Progenitor cell of endocrine pancreas (in vitro differentiated cells): ENCODE measurements at places on chromosomes 12 and 14.
A peak's percentile ranks its signal among the peaks of the same experiment; 100 is the strongest.

- H3K4me3 ChIP-seq, result no peak overlapping the region
- H3K27me3 ChIP-seq, result no peaks in the 10 kb centered on the region
- H3K36me3 ChIP-seq, result no peaks in the 10 kb centered on the region
- DNase-seq, result no peak
- no peaks in the 10 kb centered on the region for H3K4me1 ChIP-seq
- H3K27ac ChIP-seq, result no peak overlapping the region
Observed at GRCh38 chr12:38736821-38737220, 168.6 kb downstream of the CPNE8 start.

- DNase-seq, result no peak
- no peak overlapping the region for H3K27ac ChIP-seq
- H3K4me3 ChIP-seq, result no peak overlapping the region
- peaks cover 15% of the 10 kb centered on the region for H3K4me1 ChIP-seq
- H3K36me3 ChIP-seq, result peaks cover 11% of the 10 kb centered on the region
Observed at GRCh38 chr14:103442288-103442687, 57.1 kb downstream of the MARK3 start.

GRCh38 chr12:59827767-59828166 lies 231.9 kb downstream of the SLC16A7 start:
- H3K36me3 ChIP-seq, result no peaks in the 10 kb centered on the region
- H3K4me1 ChIP-seq, result no peaks in the 10 kb centered on the region
- H3K27ac ChIP-seq, result no peak overlapping the region
- H3K27me3 ChIP-seq, result no peaks in the 10 kb centered on the region
- no peak for DNase-seq

- no peak for DNase-seq
- peaks cover 9% of the 10 kb centered on the region for H3K4me1 ChIP-seq
- H3K4me3 ChIP-seq, result no peak overlapping the region
Observed at GRCh38 chr12:95116773-95117172, 43.4 kb upstream of the NR2C1 start.

DNA sequence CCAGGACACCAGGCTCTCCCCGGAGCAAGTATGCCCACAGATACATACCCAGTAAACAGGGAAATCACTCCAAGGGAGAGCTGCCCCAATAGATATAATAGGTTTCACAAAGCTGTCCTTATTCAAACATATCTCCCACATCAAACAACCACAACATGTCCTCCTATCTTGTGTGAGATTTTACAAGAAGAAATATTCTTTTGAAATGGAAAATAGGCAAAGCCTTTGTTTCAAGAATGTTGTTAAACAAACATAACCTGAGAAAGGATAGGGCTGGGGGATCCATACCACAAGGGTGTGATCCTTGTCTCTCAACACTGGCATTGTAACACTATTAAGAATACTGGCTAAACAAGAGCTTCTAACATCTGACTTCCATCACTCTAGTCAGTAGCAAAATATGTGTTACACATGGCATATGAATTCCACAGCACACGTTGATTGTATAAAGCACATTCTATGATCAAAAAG lies 32.9 kb downstream of the LGR5 start:
- peaks cover 3% of the 10 kb centered on the region for H3K4me1 ChIP-seq
- peaks cover 29% of the 10 kb centered on the region for H3K27me3 ChIP-seq
- no peak overlapping the region for H3K4me3 ChIP-seq
- DNase-seq, result no peak
- H3K36me3 ChIP-seq, result no peaks in the 10 kb centered on the region

DNA sequence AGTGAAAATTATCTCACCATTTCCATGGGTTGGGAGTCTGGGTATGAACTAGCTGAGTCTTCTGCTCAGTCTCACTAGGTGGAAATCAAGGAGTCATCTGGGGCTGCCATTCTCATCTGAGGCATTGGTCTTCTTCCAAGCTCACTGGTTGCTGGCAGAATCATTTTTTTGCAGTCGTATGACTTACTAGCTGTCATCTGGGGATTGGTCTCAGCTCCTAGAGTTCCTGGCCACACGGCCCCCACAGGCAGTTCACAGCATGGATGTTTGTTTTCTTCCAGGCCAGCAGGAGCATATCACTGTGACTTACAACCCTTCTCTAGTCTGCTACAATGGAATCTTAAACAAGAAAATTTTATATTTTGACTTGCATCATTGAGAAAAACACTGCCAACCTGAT lies 18.6 kb upstream of the OR10AD1 start:
- H3K27ac ChIP-seq, result no peak overlapping the region
- no peaks in the 10 kb centered on the region for H3K4me1 ChIP-seq
- H3K4me3 ChIP-seq, result no peak overlapping the region
- no peak for DNase-seq
- H3K27me3 ChIP-seq, result peaks cover 20% of the 10 kb centered on the region

DNA sequence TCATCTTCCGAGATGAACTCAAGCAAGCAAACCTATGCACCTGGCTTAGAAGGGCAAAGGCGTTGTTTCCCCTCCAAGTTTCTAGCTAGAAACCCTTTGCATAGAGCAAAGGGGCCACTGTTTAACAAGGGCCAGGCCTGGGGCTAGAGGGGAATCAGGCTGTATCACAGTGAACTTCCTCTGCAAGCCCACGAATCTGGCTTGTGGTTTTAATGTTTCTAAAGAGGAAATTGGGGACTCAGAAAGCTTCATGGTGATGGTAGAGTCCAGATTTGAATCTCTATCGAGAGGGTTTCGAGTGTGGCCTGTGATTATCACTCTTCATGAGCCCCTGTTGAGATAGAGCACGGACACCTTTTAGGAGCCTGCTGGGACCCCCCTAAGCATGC lies 189.9 kb downstream of the VRK1 start:
- no peaks in the 10 kb centered on the region for H3K27me3 ChIP-seq
- H3K36me3 ChIP-seq, result no peaks in the 10 kb centered on the region
- H3K4me1 ChIP-seq, result peaks cover 3% of the 10 kb centered on the region
- DNase-seq, result no peak
- no peak overlapping the region for H3K4me3 ChIP-seq

- no peak overlapping the region for H3K27ac ChIP-seq
- H3K4me3 ChIP-seq, result no peak overlapping the region
- H3K27me3 ChIP-seq, result no peaks in the 10 kb centered on the region
- peaks cover 6% of the 10 kb centered on the region for H3K36me3 ChIP-seq
Observed at GRCh38 chr12:15757553-15758255, 31.5 kb downstream of the EPS8 start.

DNA sequence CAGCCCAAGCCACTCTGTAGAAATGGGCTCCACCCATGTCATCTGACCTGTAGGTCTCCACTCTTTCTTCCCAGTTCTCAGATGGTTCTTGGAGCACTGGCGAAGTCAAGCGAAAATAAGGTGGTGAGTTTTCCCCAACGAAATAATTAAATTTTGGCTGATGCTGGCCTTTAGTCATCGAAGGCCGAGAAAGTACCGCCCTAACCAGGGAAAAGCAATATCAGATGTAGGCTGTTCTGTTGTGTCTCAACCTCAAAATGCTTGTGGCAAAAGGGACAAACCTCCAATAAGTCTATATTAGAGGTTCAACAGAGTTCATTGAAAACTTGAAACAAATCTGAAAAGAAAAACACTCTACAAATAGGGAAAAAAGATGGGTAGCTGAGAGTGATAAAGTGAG lies 48.6 kb upstream of the BCAT1 start:
- H3K36me3 ChIP-seq, result no peaks in the 10 kb centered on the region
- no peak overlapping the region for H3K4me3 ChIP-seq
- peaks cover 3% of the 10 kb centered on the region for H3K27me3 ChIP-seq
- no peaks in the 10 kb centered on the region for H3K4me1 ChIP-seq
- no peak overlapping the region for H3K27ac ChIP-seq

GRCh38 chr14:92285311-92285710 lies 37.7 kb upstream of the SLC24A4 start:
- no peak for DNase-seq
- no peaks in the 10 kb centered on the region for H3K4me1 ChIP-seq
- H3K36me3 ChIP-seq, result no peaks in the 10 kb centered on the region
- no peak overlapping the region for H3K4me3 ChIP-seq
- H3K27me3 ChIP-seq, result peaks cover 21% of the 10 kb centered on the region

GRCh38 chr12:87866578-87867292 lies 162.5 kb downstream of the C12orf50 start:
- H3K36me3 ChIP-seq, result no peaks in the 10 kb centered on the region
- no peak overlapping the region for H3K4me3 ChIP-seq
- DNase-seq, result no peak
- H3K4me1 ChIP-seq, result peaks cover 5% of the 10 kb centered on the region
- H3K27ac ChIP-seq, result no peak overlapping the region

- H3K27me3 ChIP-seq, result no peaks in the 10 kb centered on the region
- DNase-seq, result no peak
- peaks cover 16% of the 10 kb centered on the region for H3K36me3 ChIP-seq
- no peak overlapping the region for H3K4me3 ChIP-seq
- H3K4me1 ChIP-seq, result peaks cover under 1% of the 10 kb centered on the region
- H3K27ac ChIP-seq, result no peak overlapping the region
Observed at GRCh38 chr12:123705935-123706334, 6.2 kb upstream of the ATP6V0A2 start.

DNA sequence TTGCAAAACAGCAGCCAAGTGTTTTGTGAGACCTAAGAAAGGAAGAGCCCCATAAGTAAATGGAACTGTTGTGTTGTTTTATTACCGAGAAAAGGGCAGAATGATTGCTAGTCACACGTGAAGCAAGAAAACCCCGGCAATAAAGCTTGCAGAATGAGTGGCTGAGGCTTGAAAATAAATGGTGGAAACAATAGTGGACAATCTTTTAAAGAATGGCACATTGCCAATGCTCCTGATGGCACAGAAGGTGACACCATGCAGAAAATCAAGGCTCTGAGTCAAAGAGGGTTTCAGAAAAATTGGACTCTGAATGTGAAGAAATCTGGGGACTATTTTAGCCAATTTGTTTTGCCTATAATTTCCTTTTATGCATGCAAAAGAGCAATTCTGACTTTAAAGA lies 4.0 kb upstream of the AQP2 start:
- peaks cover 29% of the 10 kb centered on the region for H3K4me1 ChIP-seq
- no peak overlapping the region for H3K4me3 ChIP-seq
- H3K36me3 ChIP-seq, result no peaks in the 10 kb centered on the region
- H3K27ac ChIP-seq, result no peak overlapping the region
- peaks cover 37% of the 10 kb centered on the region for H3K27me3 ChIP-seq

- H3K27ac ChIP-seq, result no peak overlapping the region
- no peak overlapping the region for H3K4me3 ChIP-seq
- peaks cover 16% of the 10 kb centered on the region for H3K4me1 ChIP-seq
- DNase-seq, result no peak
Observed at GRCh38 chr12:20213723-20214625, 154.4 kb upstream of the PDE3A start.

GRCh38 chr14:55333711-55334485 lies 62.7 kb downstream of the FBXO34 start:
- H3K27ac ChIP-seq, result peak overlapping the region; percentile 88
- no peaks in the 10 kb centered on the region for H3K27me3 ChIP-seq
- H3K4me3 ChIP-seq, result peak overlapping the region; percentile 38
- no peaks in the 10 kb centered on the region for H3K36me3 ChIP-seq

DNA sequence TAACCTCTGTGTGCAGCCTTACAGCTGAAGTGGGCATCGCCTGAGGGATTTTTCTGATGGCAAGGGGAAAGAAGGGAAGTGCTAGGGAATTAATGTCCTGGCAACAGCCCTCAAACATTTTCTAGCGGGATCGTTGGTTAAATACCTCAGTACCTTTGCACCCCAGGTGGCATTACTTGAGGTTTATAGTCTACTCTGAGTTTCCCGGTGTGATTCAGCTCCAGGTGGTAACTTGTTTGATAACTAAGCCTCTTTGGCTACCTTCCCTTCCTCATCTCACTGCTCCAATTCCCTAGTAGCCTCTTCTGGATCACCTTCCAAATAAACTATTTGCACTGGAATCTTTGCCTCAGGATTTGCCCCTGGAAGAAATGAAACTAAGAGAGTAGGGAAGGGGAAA lies 237.0 kb upstream of the SSTR1 start:
- peaks cover 27% of the 10 kb centered on the region for H3K4me1 ChIP-seq
- no peaks in the 10 kb centered on the region for H3K36me3 ChIP-seq
- no peak overlapping the region for H3K27ac ChIP-seq
- DNase-seq, result no peak
- no peak overlapping the region for H3K4me3 ChIP-seq
- no peaks in the 10 kb centered on the region for H3K27me3 ChIP-seq

DNA sequence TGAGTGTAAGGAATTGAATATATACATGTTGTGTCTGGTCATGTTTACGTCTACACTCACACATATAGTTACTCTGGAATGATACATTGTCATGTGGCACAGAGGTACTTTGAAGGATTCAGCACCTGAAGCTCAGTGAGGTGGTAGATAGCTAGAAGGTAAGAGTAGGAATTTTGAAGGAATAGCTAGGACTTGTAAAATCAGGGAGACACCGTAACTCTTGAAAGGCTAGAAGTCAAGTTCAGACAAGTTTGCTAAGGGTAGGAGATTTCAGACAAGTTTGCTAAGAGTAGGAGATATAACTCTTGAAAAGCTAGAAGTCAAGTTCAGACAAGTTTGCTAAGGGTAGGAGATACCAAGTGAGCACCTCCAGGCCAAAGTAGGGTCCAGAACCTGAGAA lies 14.0 kb upstream of the NRXN3 start:
- DNase-seq, result no peak
- peaks cover 15% of the 10 kb centered on the region for H3K27me3 ChIP-seq
- H3K36me3 ChIP-seq, result no peaks in the 10 kb centered on the region
- no peaks in the 10 kb centered on the region for H3K4me1 ChIP-seq
- no peak overlapping the region for H3K4me3 ChIP-seq
